Esophagus muscularis mucosa (tissue), 4 donors: ENCODE measurements at places on chromosomes 13 and 19.

DNA sequence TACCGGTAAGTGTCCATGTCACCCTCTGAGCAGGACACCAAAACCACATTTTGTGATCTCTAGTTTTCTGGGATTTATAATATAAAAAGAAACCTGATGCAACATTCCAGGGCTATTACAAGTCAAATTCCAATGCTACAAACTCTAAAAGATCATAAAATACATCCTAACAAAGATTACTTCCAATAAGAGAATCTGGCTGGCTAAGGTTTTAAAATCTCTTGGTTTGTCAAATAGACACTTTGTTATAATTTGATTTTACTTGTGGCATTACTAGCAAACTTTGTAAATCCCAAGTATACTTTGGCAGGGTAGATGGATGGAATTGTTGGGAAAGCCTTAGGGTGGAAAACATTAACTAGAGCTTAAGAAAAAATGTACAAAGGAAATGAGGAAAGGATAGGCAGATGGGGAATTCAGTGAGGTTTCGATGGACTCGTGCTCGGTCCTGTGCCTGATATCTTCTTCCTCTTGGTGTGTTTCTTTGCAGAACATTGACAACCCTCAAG is 74.0 kb upstream of the POMP start:
- no peak overlapping the region for H3K27ac ChIP-seq
- no peak overlapping the region for H3K4me3 ChIP-seq
- no peak for DNase-seq
- H3K36me3 ChIP-seq = no peaks in the 10 kb centered on the region
- no peaks in the 10 kb centered on the region for H3K4me1 ChIP-seq

GRCh38 chr19:4316956-4317355 is 12.6 kb downstream of the FSD1 start:
- H3K27ac ChIP-seq = no peak overlapping the region
- H3K4me1 ChIP-seq = no peaks in the 10 kb centered on the region
- no peaks in the 10 kb centered on the region for H3K36me3 ChIP-seq
- no peak for DNase-seq
- no peak overlapping the region for H3K4me3 ChIP-seq

- no peaks in the 10 kb centered on the region for H3K36me3 ChIP-seq
- no peak overlapping the region for H3K4me3 ChIP-seq
- H3K27ac ChIP-seq = no peak overlapping the region
- H3K27me3 ChIP-seq = no peaks in the 10 kb centered on the region
- DNase-seq = no peak
These were observed 9.0 kb upstream of the IPO5 start for GRCh38 chr13:97944396-97945029.

- peak overlapping the region; percentile 10 for H3K4me3 ChIP-seq
- H3K27me3 ChIP-seq = no peaks in the 10 kb centered on the region
- peak overlapping the region; percentile 41 for H3K27ac ChIP-seq
These were observed 40.3 kb downstream of the RCBTB2 start for GRCh38 chr13:48492470-48493065.

GRCh38 chr13:39484506-39485313 is 118.3 kb downstream of the LHFPL6 start:
- H3K4me1 ChIP-seq = peaks cover 3% of the 10 kb centered on the region
- DNase-seq = no peak
- H3K4me3 ChIP-seq = no peak overlapping the region

DNA sequence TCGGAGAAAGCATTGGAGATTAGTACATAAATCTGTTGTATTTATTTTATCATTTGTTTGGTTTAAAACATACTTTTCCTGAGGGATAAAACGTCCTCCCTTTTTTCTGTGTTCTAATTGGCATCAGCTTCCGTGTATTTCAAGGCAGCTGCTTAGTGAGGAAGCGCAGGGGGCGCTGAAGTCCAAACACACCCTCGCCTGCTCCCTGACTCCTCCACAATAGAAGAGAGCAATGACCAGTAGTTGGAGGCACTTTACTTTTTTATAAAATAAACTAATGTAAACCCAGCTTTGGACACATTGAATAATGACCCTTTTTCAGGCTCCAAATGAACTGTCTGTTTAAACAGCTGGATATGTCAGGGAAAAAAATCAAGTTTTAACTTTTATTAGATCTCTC is 79.9 kb downstream of the RNASEH2B start:
- no peaks in the 10 kb centered on the region for H3K36me3 ChIP-seq
- no peaks in the 10 kb centered on the region for H3K27me3 ChIP-seq
- peaks cover 47% of the 10 kb centered on the region for H3K4me1 ChIP-seq
- no peak overlapping the region for H3K4me3 ChIP-seq
- no peak overlapping the region for H3K27ac ChIP-seq

GRCh38 chr19:38970664-38971532 is 4.6 kb downstream of the FBXO17 start:
- no peaks in the 10 kb centered on the region for H3K27me3 ChIP-seq
- DNase-seq = no peak
- H3K4me3 ChIP-seq = no peak overlapping the region
- H3K4me1 ChIP-seq = peaks cover 25% of the 10 kb centered on the region
